Heart right ventricle (tissue), 16 donors: ENCODE measurements at places on chromosomes 16 and 17. TPM values are rescaled to one million over a fixed set of nuclear protein-coding genes. Genes with fewer than 3 reads are reported as not detected.

Gene MYH8
- total RNA-seq: not detected

Gene ELMO3
- total RNA-seq: 0.40 TPM

Gene CHD9NB
- total RNA-seq: 0.49 TPM

Gene SLFN12L
- total RNA-seq: 0.24 TPM

GRCh38 chr17:77841742-77842527 lies 116.6 kb upstream of the TNRC6C start:
- no peaks in the 10 kb centered on the region for H3K36me3 ChIP-seq
- peak overlapping the region; percentile 88 for H3K27ac ChIP-seq
- peaks cover 12% of the 10 kb centered on the region for H3K4me1 ChIP-seq
- H3K4me3 ChIP-seq: no peak overlapping the region

DNA sequence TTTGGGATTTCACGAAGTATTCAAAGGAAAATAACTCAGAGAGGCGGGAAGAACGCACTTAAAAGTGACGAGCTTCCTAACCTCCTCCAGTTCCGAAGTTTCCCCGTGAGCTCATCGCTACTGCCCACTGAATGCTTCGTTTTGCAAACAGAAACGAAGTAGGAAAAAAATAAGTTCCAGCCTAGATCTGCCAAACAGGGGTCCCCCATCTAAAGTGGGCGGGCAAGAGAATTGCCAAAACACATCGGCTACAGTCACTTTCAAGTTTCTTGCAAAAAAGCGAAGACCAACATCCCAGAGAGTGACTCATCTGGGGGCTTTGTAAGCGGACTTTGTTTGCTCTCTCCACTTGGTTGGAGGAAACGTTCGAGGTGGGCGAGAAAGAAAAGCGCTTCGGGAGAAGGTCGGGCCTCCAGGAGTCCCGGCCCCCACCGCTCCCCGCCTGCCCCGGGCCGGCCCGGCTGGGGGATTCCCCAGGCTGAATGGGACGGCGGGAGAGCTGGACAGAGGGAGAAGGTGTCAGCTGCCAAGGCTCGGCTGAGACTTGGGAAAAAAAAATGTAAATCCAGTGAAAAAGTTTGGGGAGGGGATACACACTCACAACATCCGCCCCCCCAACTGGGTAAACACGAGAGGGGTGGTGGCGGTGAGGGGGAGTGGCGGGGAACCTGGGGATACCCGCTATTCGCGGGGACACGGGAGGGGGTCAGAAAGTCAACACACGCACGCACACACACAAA lies 1.0 kb downstream of the VEZF1 start:
- no peaks in the 10 kb centered on the region for H3K27me3 ChIP-seq
- DNase-seq: peak; percentile 58
- peak overlapping the region; percentile 96 for H3K27ac ChIP-seq
- H3K36me3 ChIP-seq: no peaks in the 10 kb centered on the region
- peaks cover 70% of the 10 kb centered on the region for H3K4me1 ChIP-seq
- peak overlapping the region; percentile 66 for H3K4me3 ChIP-seq

DNA sequence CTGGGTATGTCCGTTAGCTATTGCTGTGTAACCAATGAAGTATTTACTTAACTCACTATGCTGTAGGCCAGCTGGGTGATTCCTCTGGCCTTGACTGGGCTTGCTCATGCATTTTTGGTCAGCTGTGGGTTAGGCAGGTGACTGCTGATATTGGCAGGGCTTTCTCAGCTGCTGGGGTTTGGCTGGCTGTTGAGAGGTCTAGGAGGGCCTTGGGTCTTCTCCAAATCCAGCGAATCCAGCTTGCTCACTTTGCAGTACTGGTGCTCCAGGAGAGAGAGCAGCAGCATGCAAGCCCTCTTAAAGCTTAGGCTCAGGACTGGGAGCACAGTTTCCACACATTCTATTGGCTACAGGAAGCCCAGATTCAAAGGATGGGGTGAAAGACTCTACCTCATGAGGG lies 270.1 kb downstream of the PHKB start:
- no peaks in the 10 kb centered on the region for H3K36me3 ChIP-seq
- no peaks in the 10 kb centered on the region for H3K27me3 ChIP-seq
- H3K4me1 ChIP-seq: peaks cover 7% of the 10 kb centered on the region
- H3K4me3 ChIP-seq: no peak overlapping the region
